D721Med (cell line): ENCODE measurements at places on chromosomes 13 and 19.
A peak's percentile ranks its signal among the peaks of the same experiment; 100 is the strongest.

DNA sequence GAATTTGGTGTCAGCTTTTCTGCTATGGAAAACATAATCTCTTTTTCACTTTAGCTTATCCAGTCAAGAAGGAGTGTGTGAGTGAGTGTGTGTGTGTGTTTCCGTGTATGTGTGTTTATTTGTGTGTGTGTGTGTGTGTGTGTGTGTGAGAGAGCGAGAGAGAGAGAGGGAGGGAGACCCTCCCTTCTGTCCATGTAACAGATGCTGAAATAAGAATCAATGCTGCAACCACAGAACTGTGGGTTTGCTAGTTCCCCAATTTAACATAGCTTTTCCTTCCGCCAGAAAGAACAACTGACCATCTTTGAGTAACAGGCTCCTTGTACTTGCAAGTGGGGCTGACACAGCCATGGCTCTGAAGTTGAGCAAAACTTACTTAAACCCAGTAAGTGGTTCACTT is 5.2 kb downstream of the LCP1 start:
- DNase-seq = no peak

DNA sequence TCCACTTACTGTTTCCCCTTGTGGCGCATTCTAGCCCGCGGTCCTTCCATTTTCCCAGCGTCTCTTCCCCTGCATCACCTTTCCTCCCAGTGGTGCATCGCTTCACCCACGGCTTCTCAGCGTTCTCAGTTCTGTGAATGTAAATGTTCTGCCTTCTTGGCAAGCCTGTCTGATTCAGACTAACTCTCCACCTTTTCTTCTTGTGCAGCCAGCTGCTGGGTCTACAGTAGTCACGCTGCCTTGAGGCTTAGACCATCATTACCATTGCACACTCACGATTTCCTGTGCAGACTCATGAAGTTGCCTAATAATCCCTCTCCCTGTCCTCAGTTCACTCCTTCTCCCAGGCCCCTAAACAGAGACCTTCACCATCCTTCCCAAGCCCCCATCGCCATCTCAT is 75.0 kb downstream of the DHRS12 start:
- no peak for DNase-seq

DNA sequence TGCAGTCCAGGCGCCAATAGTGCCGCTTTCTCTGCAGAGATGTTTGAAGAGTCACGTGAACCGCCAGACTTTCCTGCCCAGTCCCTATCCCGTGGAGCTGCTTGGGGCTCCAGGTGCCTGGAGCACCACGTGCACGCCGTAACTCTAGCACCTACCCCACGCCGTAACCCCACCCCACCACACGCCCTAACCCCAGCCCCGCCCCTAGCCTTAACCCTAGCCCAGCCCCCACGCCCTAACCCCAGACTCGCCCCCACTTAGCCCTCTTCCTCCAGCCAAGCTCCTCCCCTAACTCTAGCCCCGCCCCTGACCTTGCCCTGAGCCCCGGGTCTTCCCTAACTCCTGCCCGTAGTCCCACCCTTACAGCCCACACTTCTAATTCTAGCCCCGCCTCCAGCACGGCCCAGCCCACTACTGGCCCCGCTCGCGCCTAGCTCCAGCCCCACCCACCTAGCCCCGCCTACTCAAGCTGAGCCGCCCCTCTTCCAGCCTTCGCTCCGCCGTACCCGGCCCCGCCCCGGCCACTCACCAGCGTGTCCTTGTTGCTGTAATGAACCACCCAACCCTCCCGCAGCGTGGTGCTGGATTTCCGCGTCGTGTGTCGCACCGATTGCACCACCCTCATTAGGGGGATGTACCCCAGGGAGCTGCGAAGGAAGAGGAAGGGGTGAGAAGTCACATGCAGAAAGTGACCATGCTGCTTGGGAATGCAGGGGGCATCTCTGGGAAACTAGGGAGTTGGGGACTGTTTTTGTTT is 19.5 kb downstream of the PRKD2 start:
- DNase-seq = peak; percentile 98

DNA sequence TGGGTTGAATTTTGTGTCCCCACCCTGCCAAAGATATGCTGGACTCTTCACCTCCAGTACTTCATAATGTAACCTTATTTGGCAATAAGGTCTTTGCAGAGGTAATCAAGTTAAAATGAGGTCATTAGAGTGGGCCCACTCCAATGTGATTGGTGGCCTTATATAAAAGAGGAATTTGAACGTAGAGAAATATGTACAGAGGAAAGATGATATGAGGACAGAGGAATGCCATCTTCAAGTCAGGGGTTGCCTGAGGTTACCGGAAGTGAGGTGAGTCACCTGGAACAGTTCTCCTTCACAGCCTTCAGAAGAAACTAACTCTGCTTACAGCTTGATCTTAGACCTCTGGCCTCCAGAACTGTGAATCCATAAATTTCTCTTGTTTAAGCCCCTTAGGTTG is 69.9 kb downstream of the GPC5 start:
- DNase-seq = no peak

- DNase-seq = no peak
Measured at GRCh38 chr19:35786299-35787160, 11.2 kb downstream of the ARHGAP33 start.

DNA sequence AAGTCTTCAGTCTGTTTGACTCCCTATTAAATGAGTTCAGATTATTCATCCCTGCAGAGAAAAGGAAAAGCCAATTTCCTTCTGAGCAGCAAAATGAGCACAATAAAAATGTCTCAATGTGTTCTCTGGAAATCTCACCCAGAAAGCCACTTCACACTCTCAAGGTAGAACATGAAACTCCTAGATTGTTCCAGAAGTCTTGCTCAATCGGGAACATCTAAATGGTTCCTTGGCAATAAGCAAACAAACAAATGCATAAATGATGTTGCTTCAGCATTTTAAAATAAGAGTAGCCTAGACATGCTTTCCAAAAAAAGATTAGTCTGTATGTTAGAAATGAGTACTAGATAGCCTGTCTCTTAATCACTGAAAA is 59.7 kb upstream of the TNFRSF19 start:
- no peak for DNase-seq

DNA sequence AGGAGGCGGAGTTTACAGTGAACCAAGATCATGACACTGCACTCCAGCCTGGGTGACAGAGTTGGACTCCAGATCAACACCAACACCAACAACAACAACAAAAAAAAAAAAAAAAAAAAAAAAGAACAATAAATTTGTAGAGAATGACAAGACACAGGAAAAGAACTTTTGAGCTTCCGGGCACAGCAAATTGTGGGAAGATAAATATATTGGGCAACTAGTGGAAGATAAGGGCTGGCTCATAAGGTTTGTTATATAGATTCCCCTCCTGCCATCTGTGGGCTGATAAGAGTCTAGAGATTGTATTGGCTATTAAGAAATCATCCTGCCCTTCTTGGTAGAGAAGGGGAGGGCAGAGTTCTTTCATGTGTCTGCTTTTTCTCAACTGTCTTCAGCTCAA is 33.1 kb upstream of the CYP2S1 start:
- no peak for DNase-seq

DNA sequence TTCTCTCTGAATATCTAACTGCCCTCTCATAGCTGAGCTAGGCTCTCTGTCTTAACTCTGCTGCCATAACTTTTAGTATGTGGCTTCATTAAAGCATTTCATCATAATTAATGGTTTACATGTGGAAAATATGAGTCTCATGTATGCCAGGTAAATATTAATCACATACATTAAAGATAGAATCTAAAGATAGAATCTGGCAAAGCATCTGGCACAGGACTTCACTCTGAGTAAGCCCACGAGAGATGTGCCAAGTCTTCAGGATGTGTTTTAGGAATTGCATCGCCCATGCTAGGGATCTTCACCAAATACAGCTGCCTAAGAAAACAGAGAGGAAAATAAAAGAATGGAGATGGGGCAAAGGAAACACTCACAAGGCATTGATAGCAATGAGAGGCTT is 285.8 kb downstream of the DIAPH3 start:
- no peak for DNase-seq

DNA sequence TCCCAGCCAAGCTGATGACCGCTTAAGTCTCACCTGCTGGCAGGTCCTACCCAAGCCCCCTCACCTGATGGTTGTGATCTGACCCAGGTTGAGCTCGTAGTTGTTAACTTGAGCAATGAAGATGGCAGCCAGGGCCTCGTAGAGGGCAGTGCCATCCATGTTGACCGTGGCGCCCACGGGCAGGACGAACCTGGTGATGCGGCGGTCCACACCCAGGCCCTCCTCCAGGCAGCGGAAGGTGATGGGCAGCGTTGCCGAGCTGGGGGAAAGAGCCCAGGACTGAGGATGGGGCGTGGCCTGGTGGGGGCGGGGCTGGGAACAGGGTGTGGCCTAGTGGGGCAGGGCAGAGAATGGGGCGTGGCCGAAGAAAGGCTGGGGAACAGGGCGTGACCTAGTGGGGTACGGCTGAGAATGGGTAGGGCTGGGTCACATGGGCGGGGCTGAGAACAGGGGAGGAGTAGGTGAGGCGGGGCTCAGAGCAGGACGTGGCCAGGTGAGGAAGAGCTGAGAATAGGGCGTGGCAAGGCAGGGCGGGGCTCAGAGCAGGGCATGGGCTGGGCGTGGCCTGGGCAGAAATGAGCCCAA is 12.9 kb downstream of the OR7C2 start:
- no peak for DNase-seq

DNA sequence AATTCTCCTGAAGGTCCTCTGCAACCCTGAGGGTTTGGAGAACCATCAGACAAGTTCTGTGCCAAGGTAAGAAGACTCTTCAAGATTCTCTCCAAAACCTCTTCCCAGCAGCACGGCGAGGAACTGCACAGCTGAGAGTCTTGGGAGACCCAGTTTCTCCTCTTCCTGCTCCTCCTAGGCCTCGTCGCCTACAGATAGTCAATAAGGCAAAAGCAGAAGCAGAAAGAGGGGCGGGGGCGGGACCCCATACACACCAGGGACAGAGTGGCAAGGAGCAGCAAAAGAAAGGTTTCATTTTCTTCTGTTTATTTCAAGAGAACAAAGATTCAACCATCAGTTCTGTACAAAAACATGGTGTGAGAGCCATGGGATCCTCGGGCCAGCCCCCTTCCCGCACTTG is 9.1 kb downstream of the KDELR1 start:
- DNase-seq = no peak

GRCh38 chr13:41563984-41564365 is 106.6 kb downstream of the RGCC start:
- no peak for DNase-seq

- DNase-seq = no peak
Measured at GRCh38 chr19:53004242-53004641, 9.5 kb upstream of the ERVV-1 start.

DNA sequence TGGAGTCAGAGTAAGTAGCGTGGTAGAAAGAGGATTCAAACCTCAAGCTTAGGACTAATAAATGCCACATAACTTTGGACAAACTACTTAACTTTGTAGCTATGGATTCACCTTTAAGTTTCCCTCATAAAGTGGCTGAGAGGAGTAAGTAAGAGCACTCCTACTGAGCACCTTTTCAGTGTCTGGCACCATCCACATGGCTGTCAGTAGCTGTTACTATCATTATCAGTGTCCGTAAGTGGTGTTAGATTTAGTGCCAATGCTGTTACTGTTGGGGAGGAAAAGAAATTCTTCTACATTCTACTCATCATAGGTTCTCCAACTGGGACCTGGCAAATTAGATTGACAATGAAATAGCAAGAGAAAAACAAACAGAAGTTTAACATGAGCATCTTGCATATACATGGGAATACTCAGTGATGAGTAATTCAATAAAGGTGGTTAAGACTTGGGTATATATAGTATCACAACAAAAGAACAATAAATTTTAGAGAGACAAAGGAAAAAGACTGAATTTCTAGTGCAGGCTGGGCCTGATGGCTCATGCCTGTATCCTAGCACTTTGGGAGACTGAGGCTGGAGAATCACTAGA is 165.6 kb upstream of the NBEA start:
- DNase-seq = no peak

- no peak for DNase-seq
Measured at GRCh38 chr19:13920940-13921747, 15.1 kb downstream of the CC2D1A start.

- DNase-seq = peak; percentile 41
Measured at GRCh38 chr19:34145741-34146202, 26.5 kb upstream of the LSM14A start.

GRCh38 chr19:34193439-34193838 is 21.1 kb downstream of the LSM14A start:
- no peak for DNase-seq

DNA sequence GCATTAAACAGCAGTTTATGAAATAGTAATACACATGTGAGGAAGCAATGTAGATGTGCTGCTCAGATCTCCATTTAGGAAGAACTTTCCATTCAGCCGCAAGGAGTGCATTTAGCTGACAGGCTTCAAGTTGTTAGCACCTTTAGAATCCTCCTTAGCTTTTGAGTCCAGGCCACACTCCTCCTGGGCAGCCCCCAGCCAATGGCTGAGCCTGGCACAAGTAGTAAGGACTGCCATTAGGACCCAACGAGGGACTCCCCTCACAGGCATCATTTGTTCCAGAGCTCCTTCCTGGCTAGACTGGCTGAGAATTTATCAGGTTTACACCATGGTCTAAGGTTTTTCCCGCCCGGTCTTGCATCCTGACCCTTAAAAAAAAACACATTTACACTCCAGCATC is 201.4 kb downstream of the DIAPH3 start:
- DNase-seq = no peak

DNA sequence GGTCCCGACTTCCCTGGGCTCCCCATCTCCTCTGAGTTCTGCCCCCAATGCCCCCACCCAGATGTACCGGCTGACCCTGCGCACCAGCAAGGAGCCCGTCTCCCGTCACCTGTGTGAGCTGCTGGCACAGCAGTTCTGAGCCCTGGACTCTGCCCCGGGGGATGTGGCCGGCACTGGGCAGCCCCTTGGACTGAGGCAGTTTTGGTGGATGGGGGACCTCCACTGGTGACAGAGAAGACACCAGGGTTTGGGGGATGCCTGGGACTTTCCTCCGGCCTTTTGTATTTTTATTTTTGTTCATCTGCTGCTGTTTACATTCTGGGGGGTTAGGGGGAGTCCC is 6.5 kb downstream of the FUZ start:
- DNase-seq = no peak
